ENCODE measurements at places on chromosomes 5 and 9.

DNA sequence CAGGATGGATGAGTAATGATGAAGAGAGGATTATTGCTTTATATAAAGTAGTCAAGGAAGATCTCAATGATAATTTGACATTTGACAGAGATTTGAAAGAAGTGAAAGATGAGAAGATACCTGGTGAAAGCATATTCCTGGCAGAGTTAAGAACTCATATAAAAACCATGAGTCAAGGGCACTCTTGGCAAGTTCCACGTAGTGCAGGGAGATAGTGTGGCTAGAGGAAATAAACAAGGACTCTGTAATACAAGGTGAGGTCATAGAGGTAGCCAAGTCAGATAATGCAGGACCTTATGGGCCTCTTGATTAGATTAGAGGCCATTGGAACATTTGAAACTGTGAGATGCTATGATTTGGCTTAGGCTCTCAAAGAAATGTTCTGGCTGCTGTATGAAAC is 72.3 kb downstream of the HCN1 start:
- DNase-seq, result no peak

- DNase-seq, result no peak
Observed at GRCh38 chr5:111887706-111888105, 130.7 kb upstream of the NREP start.

DNA sequence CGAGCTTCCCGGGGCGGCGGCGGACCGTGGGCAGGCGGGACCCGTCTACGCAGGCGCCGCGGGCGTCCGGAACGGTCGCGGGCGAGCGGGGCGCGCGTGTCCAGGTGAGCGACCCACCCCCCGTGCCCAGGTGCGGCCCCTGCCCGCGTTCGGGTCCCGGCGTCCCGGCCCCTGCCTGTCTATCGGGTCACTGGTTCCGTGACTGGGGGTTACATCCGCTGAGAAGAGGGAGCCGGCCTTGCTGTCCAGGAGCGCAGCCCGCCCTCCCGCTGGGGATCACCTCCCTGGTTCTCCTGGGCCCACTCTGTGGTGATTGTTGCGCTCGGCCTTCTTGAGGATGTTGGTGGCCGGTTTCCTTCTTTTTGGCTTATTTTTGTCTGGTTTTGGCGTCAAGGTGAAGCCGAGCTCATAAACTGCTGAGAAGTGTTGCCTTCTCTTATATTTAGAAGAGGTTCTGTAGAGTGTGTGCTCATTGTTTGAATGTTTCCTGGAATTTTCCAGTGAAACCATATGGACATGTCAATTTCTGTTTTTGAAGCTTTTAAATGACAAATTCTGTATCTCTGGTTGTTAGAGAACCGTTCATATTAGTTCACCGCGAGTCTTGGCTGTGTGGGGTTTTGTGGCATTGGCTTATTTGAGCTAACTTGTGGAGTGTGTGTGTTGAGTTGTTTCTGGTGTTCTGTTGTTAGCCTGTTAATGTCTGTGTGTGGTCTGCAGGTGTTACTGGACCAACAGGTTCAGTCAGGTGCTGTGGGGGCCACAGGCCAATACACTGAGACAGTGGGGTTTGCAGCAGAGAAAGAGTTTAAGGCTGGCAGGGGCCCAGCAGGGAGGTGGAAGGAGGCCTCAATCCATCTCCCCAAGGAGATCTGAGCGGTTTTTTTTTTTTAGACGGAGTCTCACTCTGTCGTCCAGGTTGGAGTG is 621 bp downstream of the CEP72 start:
- peak; percentile 57 for DNase-seq

- DNase-seq, result peak; percentile 54
Observed at GRCh38 chr5:122458278-122458872, 146.3 kb downstream of the SNCAIP start.

GRCh38 chr9:108836781-108837180 is 19.0 kb downstream of the ACTL7B start:
- DNase-seq, result no peak

DNA sequence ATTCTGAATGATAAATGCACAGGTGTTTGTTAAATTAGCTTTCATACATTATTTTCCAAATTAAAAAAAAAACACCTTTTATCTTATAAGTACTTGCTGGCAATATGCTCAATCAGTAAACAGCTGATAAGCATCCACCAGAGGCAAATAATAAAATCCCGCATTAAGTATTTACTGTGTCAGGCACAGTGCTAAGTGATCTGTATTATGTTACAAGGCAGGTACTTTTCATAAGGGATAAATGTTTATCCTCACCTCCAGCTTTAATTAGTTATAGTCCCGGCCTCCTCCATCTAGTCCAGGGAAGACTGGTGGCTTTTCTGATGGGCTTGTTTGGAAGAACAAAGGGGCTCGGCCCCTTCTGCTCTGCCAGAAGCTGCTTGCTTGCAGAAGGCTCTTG is 40.1 kb downstream of the PFDN1 start:
- no peak for DNase-seq

- DNase-seq, result no peak
Observed at GRCh38 chr9:15086778-15087324, 176.6 kb upstream of the FREM1 start.

- no peak for DNase-seq
Observed at GRCh38 chr5:134608555-134608954, 24.1 kb downstream of the SAR1B start.

- no peak for DNase-seq
Observed at GRCh38 chr5:56148453-56148971, 84.6 kb downstream of the ANKRD55 start.

Data from T47D (cell line).